Stimulated activated CD8-positive, alpha-beta memory T cell treated with anti-CD3 and anti-CD28 coated beads, Interleukin-4, amount 100 ng/mL, for 48 hours (primary cell): ENCODE measurements at places on chromosomes 16 and 17.
A peak's percentile ranks its signal among the peaks of the same experiment; 100 is the strongest.

DNA sequence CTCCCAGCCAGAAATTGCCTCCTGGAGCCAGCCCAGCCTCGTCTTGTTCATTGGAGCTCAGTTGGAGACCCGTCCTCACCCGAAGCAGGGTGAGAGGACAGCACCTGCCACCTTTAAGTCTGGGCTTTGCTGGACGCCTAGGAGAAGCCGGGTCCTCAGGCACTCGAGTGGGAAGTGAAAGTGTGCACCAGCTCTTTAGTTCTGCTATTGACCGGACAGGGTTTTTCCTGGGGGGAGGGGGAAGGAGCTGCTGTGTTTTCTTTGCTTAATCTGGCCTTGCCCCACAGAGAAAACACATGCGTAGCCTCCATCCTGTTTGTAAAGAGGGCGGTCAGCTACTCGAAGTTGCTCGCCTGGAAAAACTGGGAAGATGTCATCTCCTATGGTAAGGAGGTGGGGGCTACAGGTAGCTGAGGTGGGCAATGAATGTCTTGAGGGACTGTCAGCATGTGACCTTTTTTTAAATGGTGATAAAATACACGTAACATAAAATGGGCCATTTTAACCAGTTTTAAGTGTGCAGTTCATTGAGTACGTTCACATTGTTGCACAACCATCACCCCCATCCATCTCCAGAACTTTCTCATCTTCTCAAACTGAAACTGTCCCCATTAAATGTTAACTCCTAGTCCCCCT is 34.4 kb downstream of the CMIP start:
- DNase-seq: no peak

DNA sequence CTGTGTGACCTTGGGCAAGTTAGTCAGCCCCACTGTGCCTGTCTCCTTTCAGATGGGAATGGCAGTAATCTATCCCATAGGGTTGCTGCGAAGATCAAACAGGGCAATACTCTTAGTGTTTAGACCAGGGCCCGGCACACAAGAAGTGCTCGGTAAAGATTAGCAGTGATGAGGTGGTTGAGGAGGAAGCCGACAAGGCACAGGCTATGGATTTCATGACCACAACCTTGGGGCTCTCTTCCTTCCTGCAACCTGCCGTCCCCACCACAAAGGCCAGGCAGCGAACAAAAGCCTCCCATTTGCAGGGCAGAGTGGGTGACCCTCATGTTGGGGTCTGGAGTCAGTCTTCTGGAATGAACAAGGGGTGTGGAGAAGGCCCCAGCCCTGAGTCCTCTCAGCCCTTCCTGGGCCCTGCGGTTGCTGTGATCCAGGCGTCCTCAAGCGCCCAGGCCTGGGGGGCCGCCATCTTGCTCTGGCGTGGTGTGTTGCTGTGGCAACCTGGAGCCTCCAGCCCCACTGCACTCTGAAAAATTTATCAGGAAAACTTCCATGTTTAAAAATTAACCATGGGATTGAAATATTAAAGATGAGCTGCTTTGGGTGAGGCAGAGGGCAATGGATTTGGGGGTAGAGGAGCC is 9.8 kb downstream of the ADAM11 start:
- no peak for DNase-seq

- no peak for DNase-seq
Measured at GRCh38 chr16:75559564-75560372, 3.7 kb upstream of the TMEM231 start.

DNA sequence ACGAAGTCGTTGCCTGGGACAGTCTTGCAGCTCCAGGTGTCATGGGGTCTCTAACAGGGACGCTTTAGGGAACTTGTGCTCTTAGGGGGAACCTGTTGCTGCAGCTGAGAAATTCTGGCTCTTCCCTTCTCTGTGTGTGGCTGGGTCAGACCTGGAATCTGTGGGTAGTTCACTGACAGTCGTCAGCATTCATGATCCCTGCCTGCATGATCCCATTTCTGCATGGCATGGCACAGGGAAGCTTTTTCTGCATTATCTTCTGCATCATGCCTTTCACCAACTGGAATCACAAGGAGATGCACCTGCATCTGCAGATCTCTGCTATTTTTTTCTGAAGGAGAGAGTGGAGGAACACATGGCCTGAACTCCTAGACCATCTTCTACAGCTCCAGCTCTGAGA is 85.6 kb downstream of the SOX9 start:
- no peak for DNase-seq

DNA sequence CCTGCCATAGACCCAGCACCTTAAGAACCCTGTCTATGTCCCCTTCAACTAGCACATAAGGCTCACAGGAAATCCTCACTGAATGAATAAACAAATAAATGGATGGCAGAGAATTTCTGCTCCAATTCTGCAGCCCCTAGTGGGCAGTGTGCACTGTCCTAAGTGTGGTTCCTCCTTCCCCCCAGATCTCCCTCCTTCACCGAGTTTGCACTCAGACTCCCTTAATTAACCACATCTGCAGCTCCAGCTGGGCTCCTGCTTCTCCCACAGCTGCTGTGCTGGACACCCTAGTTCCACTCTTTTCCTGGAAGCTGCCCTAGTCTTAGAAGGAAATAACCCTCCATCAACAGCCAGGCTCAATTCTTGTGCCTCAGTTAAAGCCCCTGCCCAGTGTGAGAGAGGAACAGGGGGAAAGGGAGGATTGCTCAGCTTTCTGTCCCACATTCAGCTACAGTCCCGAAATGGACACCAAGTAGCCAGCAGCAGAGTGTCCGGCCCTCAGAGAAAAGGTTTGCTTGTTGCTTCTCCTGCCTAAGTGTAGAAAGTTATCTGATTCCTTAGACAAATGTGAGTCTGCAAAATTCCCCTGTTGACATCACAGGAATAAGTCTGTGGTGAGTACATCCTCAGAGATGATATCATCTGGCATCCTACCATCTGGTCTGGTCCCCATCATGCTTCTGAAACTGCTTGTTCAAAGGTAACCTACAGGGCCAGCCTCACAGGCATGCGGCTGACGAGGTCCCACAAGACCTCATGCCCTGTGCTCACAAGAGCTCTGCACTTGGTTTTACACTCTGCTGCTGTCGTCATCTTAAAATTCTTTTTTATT is 12.3 kb downstream of the LRRC3C start:
- peak; percentile 62 for DNase-seq

GRCh38 chr17:2040219-2040827 is 1.5 kb upstream of the OVCA2 start:
- no peak for DNase-seq

DNA sequence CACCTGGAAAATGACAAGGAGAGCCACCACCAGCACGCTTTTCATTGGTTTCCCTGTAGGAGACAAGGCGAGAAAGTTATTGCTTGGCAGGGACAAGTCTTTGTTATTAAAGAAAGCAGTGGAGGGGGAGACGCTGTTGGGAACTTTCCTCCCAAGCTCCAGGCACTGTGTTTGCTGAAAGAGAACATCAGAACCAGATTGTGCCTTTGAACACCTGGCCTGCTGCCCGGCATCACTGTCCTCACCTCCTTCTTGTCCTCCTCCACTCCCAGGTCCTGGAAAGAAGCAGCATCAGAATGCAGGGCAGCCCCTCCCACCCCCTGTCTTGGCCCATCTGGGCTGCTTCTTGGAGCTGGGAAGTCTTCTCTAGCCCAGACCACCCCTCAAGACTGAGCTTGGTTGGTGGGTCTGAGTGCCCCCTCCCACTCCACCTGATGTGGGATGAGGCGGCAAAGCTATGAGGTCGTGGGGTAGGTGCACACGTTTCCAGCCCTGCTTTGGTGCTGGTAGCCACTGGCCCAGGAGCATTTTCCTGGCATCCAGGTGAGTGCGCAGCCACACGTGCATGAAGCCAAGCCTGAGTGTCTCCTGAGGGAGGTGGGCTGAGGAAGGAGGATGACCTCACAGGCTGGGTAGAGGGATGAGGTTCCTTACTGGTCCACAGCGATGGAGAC is 6.2 kb downstream of the CCR7 start:
- peak; percentile 25 for DNase-seq

DNA sequence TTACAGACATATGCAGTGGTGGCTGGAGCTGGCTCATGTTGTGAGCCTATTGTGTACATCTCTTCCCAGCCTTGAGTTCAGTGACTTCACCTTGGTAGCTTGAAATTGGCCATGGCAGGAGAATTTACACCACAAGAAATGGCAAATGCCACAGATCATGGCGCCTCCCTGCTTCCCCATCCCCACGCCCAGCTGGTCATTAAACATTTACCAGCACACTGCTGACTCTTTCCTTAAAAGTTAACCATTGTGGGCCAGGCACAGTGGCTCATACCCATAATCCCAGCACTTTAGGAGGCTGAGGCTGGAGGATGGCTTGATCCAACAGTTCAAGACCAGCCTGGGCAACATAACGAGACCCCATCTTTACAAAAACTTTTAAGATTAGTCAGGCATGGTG is 22.6 kb upstream of the ITGB4 start:
- no peak for DNase-seq

GRCh38 chr16:48556243-48556912 is 53.6 kb downstream of the N4BP1 start:
- DNase-seq: no peak

GRCh38 chr16:73230651-73231050 is 182.7 kb upstream of the ZFHX3 start:
- no peak for DNase-seq

- no peak for DNase-seq
Measured at GRCh38 chr17:6045621-6046357, 24.4 kb upstream of the WSCD1 start.

DNA sequence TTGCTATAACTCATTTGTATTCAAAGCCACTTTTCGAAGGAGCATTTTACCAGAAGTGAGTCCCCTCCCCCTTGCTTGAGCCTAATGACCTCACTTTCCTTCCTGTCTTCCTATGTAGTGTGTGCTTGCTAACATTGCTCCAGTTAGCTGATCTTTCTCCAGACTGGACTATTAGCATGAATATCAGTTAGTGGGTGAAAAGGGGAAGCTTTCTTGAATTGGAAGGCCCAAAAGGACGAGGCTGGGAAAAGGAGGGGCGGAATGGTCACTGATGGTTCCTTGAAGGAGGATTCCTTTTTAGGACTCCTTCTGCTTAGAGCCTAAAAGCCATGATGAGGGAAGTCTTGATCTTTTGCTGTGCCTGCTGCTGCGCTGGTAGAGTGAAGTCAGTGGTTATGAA is 11.9 kb downstream of the MAP3K3 start:
- no peak for DNase-seq

GRCh38 chr16:10988879-10989278 is 44.5 kb downstream of the CLEC16A start:
- DNase-seq: no peak

DNA sequence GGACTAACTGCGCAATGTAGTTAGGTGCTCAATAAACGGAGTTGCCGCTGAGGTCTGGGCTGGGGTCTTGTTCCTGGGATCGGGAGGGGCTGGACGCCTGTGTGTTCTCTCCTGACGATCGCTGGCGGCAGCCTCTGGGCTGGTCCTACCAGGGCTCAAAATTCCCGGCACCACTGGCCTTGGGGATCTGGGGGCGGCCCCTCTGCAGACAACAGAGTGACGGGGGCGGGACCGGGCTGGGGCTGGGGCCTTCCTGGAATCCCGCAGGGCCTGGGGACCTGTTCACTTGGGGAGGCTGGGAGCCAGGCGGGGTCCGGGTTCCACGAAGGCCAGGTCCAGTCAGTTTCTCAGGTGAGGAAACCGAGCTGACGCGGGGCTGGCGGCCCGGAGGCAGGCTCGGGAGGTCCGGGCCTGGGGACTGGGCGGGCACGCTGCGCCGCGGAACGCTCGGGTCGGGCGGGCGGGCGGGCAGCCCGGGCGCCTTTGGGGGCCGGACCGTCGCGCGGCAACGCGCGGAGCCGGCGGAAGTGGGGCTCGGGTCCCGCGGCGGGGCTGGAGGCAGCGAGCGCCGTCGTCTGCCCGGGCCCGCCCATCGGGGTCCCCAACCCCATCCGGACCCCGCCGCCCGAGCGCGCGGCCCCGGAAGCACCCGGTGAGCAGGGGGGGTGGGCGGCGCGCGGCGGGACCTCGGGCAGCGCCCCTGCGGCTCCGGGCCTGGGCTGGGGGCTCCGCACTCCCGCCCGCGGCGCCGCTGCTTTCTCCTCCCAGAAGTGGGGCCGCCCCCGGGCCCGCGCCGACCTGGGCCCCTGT is at the start of gene PIGQ:
Gene PIGQ, plus strand, starts transcription at position 524 of the 810 bp plus-strand sequence. CDS start 4,107 bp downstream, outside the sequence.
- DNase-seq: peak; percentile 78

DNA sequence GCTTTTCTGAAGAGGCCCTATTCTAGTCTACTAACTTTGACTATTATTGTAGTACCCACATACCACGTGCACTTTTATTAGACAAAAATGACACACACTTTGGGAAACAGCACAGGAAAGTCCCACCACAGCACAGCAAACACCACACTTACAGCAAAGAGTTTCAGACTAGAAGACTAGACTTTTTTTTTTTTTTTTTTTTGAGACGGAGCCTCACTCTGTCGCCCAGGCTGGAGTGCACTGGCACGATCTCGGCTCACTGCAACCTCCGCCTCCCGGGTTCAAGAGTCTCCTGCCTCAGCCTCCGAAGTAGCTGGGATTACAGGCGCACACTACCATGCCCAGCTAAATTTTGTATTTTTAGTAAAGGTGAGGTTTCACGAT is 20.1 kb downstream of the YWHAE start:
- no peak for DNase-seq

GRCh38 chr16:48580925-48581500 is 29.0 kb downstream of the N4BP1 start:
- DNase-seq: no peak

GRCh38 chr16:57826706-57827625 is 24.7 kb upstream of the KIFC3 start:
- no peak for DNase-seq

DNA sequence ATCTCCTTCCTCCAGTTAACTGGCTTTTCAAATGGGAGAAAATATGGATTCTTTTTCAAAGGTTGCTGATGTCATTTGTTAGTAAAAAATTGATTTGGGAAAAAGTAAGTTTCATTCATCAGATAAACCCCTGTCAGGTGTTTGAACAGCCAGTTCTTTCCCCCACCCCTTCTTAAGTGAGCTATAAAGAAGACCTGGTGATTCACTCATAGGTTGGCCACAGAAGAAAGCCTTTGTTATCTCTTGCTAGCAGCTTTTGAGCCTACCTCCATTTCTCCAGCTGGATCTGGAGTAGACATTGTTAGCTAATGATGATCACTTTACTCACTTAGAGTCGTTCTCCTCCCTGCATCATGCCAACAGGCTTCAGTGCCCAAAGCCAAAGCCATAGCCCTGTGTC is 63.0 kb downstream of the NLK start:
- DNase-seq: no peak
